ENCODE measurements at places on chromosomes 7 and 10.

DNA sequence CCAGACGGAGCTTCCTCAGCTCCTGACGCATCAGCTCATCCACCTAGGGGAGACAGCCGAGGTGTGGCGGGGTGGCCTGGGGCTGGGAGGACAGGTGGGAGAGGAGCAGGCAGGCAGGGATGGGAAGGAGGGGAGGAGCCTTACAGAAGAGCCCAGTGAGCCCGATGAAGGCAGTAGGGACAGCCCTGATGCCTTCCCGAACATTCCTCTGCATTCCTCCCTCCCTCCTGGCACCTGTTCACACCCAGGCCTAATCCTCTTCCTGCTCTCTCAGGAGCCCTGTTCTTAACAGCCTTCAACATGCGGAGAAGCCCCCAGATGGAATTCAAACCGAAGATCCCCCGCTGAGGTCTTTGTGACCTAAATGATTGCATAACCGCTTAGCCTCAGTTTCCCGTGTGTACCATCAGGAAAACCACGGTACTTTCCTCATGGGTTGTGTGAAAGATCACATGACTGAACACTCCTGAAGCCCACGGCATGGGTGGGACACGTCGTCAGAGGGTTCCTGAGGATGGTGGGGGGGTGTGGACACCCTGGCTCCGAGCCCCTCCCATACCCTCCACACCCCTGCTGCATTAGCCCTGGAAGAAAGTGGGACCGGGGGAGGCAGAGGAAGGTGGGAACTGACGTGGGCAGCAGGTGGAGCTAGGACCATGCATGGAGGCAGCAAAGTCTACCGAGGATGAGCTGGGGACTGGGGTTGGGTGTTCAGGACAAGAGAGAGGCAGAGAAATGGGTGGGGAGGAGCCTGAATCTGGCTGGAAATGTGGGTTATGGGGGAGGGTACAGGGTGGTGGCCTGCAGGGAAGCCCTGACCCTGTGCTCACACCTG is 8.8 kb upstream of the ASB10 start:
- no peak for DNase-seq

GRCh38 chr7:39644170-39644569 is 20.8 kb downstream of the RALA start:
- DNase-seq = peak; percentile 44

GRCh38 chr7:144428431-144428830 is 24.9 kb upstream of the NOBOX start:
- no peak for DNase-seq

DNA sequence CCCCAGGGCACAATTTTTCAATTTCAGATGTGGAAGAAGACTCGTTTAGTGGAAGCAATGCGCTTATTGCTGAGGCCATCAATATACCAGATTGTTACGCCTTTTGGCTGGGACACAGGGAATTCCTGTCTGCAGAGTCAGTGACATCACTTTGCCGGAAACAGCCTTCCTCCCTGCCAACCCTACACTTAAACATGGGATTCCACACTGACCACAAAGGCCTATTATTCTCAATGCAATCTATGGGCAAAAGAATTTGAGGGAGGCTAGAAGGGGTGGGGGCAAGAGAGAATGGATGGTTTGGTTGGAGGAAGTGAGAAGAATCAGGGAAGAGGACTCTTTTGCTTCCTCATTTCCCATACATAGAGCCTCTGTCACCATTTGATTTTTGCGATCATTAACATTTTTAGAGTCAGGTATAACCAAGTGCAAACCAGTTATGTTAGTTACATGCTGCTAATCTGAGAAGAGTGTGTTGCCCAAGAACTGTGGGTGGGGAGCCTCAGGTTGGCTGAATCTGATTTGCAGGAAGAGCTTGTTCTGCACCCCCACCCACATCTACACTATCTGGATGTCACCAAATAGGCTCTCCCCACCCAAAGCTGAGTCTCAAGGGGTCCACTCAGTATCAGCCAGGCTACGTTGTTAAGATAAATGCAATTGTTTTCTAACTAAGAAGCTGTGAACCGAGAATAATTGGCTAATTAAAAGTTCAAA is 58.2 kb downstream of the ENTPD1 start:
- peak; percentile 76 for DNase-seq

DNA sequence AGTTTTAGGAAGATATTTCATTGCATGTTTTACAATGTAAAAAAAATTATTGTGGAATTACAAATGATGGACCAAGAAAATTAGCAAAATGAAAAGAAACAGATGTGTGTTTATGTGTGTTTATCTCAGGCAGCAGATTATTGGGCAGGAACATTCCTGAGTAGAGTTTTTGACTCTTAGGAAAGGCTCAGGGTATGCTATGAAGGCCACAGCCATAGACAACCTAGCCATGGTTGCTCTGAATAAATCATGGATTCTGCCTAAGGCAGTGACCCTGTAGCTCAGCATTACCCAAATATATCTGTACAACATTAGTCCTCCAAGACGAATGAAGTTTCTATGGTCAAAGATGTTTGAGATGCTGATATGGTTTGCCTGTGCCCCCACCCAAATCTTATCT is 298.3 kb downstream of the PTEN start:
- DNase-seq = no peak

DNA sequence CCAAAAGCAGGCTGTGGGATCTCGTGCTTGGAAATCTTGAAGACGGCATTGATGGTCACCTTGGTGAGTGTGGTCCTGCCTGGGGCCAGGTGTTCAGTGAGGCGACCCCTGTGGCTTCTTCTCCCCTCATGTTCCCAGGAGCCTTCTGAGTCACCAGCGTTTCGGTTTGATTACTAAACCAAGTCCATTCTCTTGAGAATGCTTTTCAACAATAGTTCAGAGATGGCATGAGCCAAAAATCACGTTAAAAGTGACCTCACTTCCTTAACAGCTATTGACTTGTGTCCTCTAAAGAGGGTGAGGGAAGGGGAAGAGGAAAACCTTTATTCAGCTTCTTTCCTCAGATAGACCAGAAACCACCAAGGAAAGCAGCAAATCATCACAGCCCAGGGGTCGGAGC is 315.2 kb downstream of the GATA3 start:
- peak; percentile 86 for DNase-seq

Measured in HT1080 (cell line).